Activated CD4-positive, alpha-beta T cell treated with anti-CD3 and anti-CD28 coated beads for 36 hours (primary cell): ENCODE measurements at places on chromosomes 7 and 10. TPM values are rescaled to one million over a fixed set of nuclear protein-coding genes. Genes with fewer than 3 reads are reported as not detected.

DNA sequence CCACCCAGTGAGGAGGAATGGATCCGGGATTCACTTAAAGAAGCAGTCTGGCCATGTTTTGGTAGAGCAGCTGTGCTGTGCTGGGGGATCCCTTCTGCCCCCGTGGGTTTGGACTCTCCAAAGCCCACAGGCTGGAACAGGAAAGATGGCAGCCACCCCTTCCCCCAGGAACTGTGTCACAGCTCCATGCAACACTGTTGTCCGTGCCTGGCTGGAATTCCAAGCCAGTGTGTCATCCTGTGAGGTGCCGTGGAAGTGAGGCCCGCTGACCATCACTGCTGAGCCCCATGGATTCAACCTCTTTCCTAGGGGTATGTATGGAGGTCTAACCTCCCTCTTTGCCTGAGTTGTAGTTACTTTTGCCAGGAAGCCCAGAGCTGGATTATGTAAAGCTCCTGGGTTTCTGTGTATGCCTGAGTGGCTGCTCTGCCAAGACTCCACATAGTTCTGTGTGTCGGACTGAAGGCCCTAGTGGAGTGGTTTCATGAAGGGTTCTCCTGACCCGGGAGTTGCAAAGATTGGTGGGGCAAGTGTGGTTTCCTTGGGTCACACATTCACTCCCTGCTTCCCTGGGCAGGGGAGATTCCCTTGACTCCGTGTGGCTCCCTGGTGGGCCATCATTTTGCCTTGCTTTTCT, 35.1 kb upstream of the PCGF5 start:
- DNase-seq, result no peak
- H3K27ac ChIP-seq, result no peak overlapping the region
- H3K27me3 ChIP-seq, result no peaks in the 10 kb centered on the region
- H3K4me1 ChIP-seq, result peaks cover 72% of the 10 kb centered on the region
- H3K4me3 ChIP-seq, result no peak overlapping the region

DNA sequence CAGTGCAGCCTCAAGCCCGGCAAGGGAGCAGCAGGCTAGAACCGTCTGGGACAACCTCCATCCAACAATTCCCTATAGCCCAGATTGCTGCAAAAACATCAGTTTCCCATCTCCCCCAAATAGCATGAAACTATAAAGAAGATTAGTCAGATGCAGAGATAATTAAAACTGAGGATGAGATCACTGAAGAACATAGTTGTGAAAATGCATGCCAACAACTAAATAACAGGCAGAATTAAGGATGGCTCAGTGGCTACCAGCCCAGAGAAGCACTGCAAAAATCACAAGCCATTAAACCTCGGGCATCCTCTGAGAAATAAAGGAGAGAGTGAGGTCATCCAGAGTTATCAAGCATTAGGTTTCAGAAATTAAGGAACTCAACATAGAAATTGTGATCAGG, 427.1 kb downstream of the TNS3 start:
- no peaks in the 10 kb centered on the region for H3K36me3 ChIP-seq
- H3K27ac ChIP-seq, result no peak overlapping the region
- no peaks in the 10 kb centered on the region for H3K4me1 ChIP-seq
- DNase-seq, result no peak
- H3K27me3 ChIP-seq, result peaks cover 2% of the 10 kb centered on the region

Gene AKR1B1
- 120 TPM for total RNA-seq

Gene VIPR2
- total RNA-seq, result 0.42 TPM

DNA sequence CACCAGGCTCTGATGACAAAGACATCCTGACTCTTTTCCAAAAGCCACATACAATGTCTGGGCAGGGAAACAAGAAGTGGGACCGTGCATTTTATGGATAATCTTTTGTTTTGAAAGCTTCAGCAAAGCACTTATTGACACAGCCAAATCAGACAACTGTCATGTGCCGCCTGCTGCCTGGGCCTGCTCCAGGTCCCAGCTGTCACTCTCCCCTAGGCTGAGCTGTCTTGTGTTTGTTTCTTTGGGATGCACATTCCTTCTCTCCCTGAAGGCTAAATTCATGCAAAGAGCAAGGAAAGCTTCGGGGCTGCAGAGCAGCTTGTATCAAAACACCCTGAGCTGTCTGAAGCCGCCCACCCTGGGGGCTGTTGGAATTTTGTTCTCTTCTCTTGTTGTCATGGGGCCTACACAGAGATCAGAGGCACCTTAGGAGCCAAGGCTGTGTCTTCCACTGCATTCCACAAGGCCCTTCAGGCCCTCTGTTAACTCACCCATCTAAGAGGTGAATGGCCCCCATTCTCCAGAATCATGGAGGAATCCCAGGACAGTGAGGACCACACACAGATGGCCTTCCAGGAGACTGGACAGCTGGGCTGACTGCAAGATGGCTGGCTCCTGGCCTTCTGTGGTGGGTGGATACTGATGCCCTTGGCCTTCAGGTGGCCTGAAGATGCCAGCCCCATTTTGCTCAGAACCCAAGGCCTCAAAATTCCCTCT, 17.8 kb upstream of the SLC18A2 start:
- no peaks in the 10 kb centered on the region for H3K4me1 ChIP-seq
- peaks cover 4% of the 10 kb centered on the region for H3K27me3 ChIP-seq
- H3K4me3 ChIP-seq, result no peak overlapping the region
- no peak overlapping the region for H3K27ac ChIP-seq
- DNase-seq, result no peak
- H3K36me3 ChIP-seq, result no peaks in the 10 kb centered on the region

DNA sequence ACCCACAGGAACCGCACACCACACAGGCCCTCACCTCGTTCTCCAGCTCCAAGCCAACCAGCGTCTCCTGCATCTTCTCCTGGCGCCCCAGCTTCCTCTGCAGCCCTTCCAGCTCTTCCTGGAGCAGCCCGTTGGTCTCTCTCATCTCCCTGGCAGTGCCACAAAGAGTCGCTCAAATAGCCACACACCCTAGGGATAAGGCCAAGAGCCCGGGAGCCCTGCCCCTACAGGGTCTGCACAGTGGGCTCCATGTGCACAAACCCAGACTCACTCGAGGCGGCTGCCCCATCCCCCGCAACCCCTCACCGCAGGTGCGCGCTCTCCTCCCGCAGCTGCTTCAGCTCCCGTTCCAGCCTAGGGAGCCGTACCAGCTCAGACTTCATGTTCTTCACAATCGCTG, 16.9 kb downstream of the MAD1L1 start:
- no peak overlapping the region for H3K4me3 ChIP-seq
- no peaks in the 10 kb centered on the region for H3K27me3 ChIP-seq
- H3K36me3 ChIP-seq, result peaks cover 38% of the 10 kb centered on the region
- peaks cover 3% of the 10 kb centered on the region for H3K4me1 ChIP-seq
